ENCODE measurements at places on chromosomes 11 and 22. TPM values are rescaled to one million over a fixed set of nuclear protein-coding genes. Genes with fewer than 3 reads are reported as not detected.

The OR2AT4 gene
- not detected for polyA plus RNA-seq

The CD248 gene
- polyA plus RNA-seq: 19.2 TPM

DNA sequence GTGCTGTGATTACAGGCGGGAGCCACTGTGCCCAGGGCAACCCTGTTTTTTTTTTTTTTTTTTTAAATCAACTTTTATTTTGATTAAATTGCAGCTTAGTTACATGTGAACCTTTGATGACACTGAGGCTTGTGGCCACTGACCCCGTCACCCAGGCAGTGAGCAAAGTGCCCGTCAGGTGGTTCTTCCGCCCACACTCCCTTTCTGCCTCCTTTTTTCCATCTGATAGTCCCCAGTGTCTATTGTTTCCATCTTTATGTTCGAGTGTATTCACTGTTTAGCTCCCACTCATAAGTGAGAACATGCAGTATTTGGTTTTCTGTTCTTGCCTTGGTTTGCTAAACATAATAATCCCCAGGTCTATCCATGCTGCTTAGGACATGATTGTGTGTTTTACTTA is 110.9 kb upstream of the GRK3 start:
- no peaks in the 10 kb centered on the region for H3K36me3 ChIP-seq
- DNase-seq: no peak
- H3K4me3 ChIP-seq: no peak overlapping the region
- no peaks in the 10 kb centered on the region for H3K27me3 ChIP-seq
- H3K4me1 ChIP-seq: peaks cover 5% of the 10 kb centered on the region

- no peak for DNase-seq
- no peaks in the 10 kb centered on the region for H3K27me3 ChIP-seq
- no peaks in the 10 kb centered on the region for H3K36me3 ChIP-seq
- H3K4me1 ChIP-seq: no peaks in the 10 kb centered on the region
- H3K27ac ChIP-seq: no peak overlapping the region
These were observed 199.2 kb upstream of the C11orf87 start for GRCh38 chr11:109222761-109223160.

GRCh38 chr22:21762712-21763581 is 27.4 kb upstream of the YPEL1 start:
- peaks cover 61% of the 10 kb centered on the region for H3K36me3 ChIP-seq
- no peak overlapping the region for H3K4me3 ChIP-seq
- no peak for DNase-seq
- H3K4me1 ChIP-seq: no peaks in the 10 kb centered on the region

- H3K27me3 ChIP-seq: peaks cover 5% of the 10 kb centered on the region
- H3K4me1 ChIP-seq: no peaks in the 10 kb centered on the region
- H3K27ac ChIP-seq: no peak overlapping the region
- no peaks in the 10 kb centered on the region for H3K36me3 ChIP-seq
- no peak overlapping the region for H3K4me3 ChIP-seq
- DNase-seq: no peak
These were observed 10.8 kb upstream of the CYP2R1 start for GRCh38 chr11:14902650-14903350.

- H3K4me3 ChIP-seq: no peak overlapping the region
- H3K27ac ChIP-seq: no peak overlapping the region
- H3K4me1 ChIP-seq: no peaks in the 10 kb centered on the region
- no peak for DNase-seq
- H3K36me3 ChIP-seq: no peaks in the 10 kb centered on the region
These were observed 98.5 kb upstream of the SLC22A12 start for GRCh38 chr11:64492561-64492960.

- H3K4me3 ChIP-seq: no peak overlapping the region
- H3K4me1 ChIP-seq: no peaks in the 10 kb centered on the region
- H3K36me3 ChIP-seq: no peaks in the 10 kb centered on the region
- DNase-seq: no peak
- H3K27me3 ChIP-seq: no peaks in the 10 kb centered on the region
These were observed 177.7 kb downstream of the SNX19 start for GRCh38 chr11:130738611-130739010.

GRCh38 chr22:23850136-23850611 is 7.5 kb upstream of the SLC2A11 start:
- H3K27ac ChIP-seq: no peak overlapping the region
- H3K27me3 ChIP-seq: no peaks in the 10 kb centered on the region
- H3K4me3 ChIP-seq: no peak overlapping the region
- DNase-seq: no peak
- H3K36me3 ChIP-seq: no peaks in the 10 kb centered on the region

GRCh38 chr22:32037236-32037635 is 5.8 kb upstream of the SLC5A1 start:
- no peaks in the 10 kb centered on the region for H3K36me3 ChIP-seq
- no peak overlapping the region for H3K4me3 ChIP-seq
- DNase-seq: no peak

- no peaks in the 10 kb centered on the region for H3K27me3 ChIP-seq
- no peaks in the 10 kb centered on the region for H3K4me1 ChIP-seq
- H3K4me3 ChIP-seq: no peak overlapping the region
- no peak for DNase-seq
- H3K36me3 ChIP-seq: no peaks in the 10 kb centered on the region
These were observed 42.8 kb downstream of the PIWIL3 start for GRCh38 chr22:24731761-24732160.

DNA sequence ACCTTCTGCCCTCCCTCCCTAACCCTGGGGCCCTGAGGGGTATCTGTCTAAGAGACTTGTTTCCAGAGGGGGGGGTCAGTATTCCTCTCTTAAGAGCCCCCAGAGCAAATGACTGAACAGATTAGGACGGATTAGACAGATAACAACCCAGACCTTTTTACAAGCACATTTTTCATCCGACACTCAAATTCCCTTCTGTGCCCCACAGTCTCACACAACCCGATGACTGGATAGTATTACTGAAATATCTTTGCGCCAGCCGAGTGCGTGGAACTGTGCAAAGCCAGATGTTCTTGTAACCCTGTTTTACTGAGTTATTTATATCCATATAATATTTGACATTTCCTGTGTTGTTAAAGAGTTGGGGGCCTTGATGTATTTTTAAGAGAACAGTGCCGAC is 30.9 kb upstream of the FLI1 start:
- no peak overlapping the region for H3K27ac ChIP-seq
- no peaks in the 10 kb centered on the region for H3K27me3 ChIP-seq
- no peaks in the 10 kb centered on the region for H3K4me1 ChIP-seq
- no peaks in the 10 kb centered on the region for H3K36me3 ChIP-seq
- H3K4me3 ChIP-seq: no peak overlapping the region
- no peak for DNase-seq

The SCGB1C1 gene
- not detected for polyA plus RNA-seq

The GLYATL1 gene
- not detected for polyA plus RNA-seq

The NCAM1 gene
- 38.7 TPM for polyA plus RNA-seq

DNA sequence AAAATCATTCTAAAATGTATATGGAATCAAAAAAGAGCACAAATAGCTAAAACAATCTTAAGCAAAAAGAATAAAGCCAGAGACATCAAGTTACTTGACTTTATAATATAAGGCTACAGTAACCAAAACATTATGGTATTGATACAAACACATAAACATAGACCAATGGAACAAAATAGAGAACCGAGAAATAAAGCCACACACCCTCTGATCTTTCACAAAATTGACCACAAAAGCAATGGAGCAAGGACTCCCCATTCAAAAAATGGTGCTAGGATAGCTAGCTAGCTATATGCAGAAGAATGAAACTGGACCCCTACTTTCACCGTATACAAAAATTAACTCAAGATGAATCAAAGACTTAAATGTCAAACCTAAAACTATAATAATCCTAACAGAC is 43.2 kb downstream of the GLYATL2 start:
- no peaks in the 10 kb centered on the region for H3K36me3 ChIP-seq
- H3K4me1 ChIP-seq: peaks cover 4% of the 10 kb centered on the region

The DMC1 gene
- 0.22 TPM for polyA plus RNA-seq

DNA sequence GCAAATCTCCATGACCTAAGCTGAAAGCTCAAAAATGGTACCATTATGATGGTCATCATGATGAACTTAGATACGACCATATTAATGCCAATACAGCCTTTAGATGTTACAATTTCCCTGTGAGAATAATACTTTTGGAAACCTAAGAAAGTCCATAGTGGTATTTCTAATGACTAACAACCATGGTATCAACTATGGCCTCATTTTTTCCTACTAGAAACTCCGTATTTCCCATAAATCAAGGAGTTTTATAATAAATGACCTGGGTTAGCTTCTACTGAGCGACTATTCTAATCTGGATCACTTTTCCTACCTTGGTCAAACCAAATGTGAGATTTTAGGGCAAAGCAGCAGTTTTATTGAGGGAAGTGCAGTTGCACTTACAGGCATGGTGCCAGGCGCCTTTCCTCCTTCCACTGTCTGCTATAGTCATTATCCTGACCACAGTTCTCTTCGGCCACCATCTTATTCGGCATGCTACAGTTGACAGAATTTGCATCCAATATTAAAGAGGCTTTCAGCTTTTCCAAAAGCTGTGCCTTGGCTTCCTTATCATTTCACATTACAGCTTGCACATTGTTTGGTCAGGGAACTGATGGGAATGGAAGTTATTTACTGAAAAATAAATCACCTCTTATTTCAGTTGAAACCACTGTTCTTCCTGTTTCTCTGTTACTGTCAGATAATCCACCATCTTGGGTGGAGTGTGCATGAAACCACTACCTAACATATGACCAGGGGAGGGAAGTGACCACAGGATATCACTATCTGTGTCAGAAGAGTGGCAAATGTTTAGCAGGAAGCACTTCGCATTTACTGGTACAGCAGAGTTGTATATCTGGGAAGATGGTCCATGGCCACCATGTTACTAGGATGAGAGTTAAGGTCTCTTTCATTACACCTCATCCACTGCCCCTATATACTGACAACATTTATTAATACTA is 74.5 kb upstream of the PICALM start:
- no peaks in the 10 kb centered on the region for H3K36me3 ChIP-seq
- H3K4me3 ChIP-seq: no peak overlapping the region
- H3K27ac ChIP-seq: no peak overlapping the region
- no peaks in the 10 kb centered on the region for H3K27me3 ChIP-seq

The C1QTNF4 gene
- 4.3 TPM for polyA plus RNA-seq

The SLC17A6 gene
- polyA plus RNA-seq: not detected

DNA sequence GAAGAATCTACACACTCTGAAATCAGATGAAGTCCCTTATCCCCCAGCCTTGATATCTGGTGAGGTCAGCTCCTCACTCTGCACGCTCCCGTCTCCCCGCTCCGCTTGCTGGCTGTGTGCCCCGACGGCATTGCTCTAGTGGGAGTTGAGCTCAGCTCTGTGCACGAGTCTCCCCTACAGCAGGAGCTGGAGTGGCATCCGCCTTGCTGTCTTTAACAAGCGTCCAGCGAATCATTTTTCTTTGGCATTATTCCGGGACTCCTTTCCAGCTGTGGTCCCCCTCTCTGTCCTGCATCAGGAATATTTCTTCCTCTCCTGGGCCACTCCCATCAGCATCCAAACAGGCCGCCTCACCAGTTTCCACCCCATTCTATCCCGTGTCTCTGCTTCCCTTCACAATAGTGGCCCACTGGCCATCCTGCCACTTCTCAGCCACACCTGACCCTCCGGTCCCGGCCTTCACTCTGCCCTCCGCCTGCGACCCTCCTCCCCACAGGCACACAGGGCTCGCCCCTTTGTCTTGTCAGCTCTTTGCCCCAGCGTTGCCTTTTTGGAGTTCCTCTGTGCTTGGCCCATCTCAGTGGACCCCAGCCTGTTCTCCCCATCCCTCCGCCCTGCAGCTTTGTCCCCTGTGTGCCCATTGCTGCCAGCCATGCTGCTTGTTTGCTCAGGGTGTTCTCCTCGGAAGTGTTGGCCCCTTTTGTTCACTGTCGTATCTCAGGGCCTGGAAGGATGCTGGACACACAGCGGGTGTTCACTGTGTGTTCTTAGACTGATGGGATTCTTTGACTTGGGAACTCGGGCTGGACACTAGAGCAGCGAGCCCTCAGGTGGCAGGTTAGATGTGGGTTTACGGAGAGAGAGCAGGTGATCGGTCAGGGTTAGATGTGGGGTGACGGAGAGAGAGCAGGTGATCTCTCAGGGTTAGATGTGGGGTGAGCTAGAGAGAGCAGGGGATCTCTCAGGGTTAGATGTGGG is 441.8 kb downstream of the TBC1D22A start:
- no peak for DNase-seq
- no peaks in the 10 kb centered on the region for H3K27me3 ChIP-seq
- H3K4me3 ChIP-seq: no peak overlapping the region

DNA sequence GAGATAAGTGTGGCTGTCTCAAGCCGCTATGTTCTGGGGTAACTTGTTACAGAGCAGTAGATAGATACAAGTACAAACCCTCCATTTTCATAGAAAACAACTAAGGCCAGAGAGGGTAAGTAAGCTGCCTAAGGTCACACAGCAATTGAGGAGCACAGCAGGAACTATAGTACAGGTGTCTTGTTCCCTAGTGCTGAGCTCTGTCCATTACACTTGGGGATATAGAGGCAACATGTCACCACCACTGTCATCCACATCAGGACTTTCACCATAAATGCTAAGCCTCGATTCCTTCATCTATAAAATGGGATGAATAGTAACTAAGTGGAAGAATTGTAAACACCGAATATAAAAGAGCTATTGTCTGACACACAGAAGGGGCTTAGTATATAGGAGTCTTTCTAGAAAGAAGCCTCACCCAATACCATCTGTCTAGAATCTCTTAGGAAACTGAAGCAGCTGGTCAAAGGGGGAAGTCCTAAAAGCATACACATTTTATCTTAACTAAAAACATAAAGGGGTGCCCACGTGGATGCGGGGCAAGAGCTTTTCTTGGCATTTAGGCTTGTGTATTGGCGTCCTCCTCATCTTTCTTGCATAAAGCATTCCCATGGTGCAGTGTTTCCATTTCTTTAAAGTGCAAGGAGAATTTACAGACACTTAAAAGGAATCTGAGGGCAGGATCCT is 93.8 kb upstream of the ALX4 start:
- H3K27ac ChIP-seq: no peak overlapping the region
- H3K36me3 ChIP-seq: no peaks in the 10 kb centered on the region
- H3K27me3 ChIP-seq: peaks cover 8% of the 10 kb centered on the region
- H3K4me1 ChIP-seq: no peaks in the 10 kb centered on the region
- no peak for DNase-seq
- no peak overlapping the region for H3K4me3 ChIP-seq

The RAG2 gene
- polyA plus RNA-seq: not detected

DNA sequence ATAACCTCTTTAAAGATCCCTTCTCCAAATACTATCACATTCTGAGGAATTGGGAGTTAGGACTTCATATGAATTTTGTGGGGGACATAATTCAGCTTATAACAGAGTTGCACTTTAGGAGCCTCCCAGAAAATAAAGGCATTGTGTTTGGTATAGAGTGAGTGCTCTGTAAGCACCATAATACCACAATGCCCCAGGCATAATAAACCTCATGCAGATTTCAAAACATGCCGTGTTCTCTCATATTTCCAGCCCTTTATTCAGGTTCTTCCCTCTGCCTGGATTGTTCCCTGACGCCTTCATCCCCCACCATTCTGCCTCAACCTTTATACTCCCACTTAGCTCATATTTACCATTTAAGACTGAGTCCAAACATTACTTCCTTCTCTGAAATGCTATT is 398.8 kb upstream of the FAT3 start:
- no peaks in the 10 kb centered on the region for H3K27me3 ChIP-seq
- no peak overlapping the region for H3K4me3 ChIP-seq
- H3K36me3 ChIP-seq: no peaks in the 10 kb centered on the region
- H3K4me1 ChIP-seq: no peaks in the 10 kb centered on the region

Measured in adrenal gland (tissue), 19 donors.